Stimulated activated CD8-positive, alpha-beta memory T cell treated with anti-CD3 and anti-CD28 coated beads, Interleukin-15, amount 100 ng/mL, for 24 hours (primary cell): ENCODE measurements at places on chromosomes 12 and 14.

DNA sequence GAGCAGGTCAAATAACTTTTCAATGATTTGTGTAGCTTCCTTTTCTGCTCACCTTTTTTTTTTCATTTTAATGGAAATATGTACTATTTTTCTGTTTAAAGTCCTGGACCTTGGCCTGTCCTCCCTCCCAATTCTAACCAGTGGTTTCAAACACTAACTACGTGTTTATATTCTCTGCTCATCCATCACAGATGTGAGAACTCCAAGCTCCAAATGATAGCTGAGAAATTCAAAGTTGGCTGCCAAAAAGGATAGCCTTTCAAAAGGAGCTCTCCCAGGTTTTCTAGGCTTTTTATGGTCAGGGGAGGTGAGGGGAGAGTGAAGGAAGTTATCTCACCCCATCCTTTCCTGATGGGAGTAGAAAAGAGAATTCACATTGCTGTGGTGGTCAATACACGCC is 486.0 kb upstream of the TBX3 start:
- DNase-seq: no peak

- no peak for DNase-seq
Observed at GRCh38 chr14:23447361-23448350, 12.2 kb upstream of the MYH7 start.

GRCh38 chr14:57317248-57317833 is 48.6 kb downstream of the AP5M1 start:
- DNase-seq: peak; percentile 22

GRCh38 chr14:68124979-68125731 is 305.6 kb downstream of the RAD51B start:
- no peak for DNase-seq

GRCh38 chr12:125149160-125150108 is 84.2 kb downstream of the AACS start:
- no peak for DNase-seq

- no peak for DNase-seq
Observed at GRCh38 chr14:99600232-99600888, 3.6 kb downstream of the CCDC85C start.

- DNase-seq: no peak
Observed at GRCh38 chr14:92923744-92924103, 774 bp downstream of the CHGA start.

GRCh38 chr12:108234158-108234557 is 105.0 kb downstream of the CMKLR1 start:
- DNase-seq: no peak

DNA sequence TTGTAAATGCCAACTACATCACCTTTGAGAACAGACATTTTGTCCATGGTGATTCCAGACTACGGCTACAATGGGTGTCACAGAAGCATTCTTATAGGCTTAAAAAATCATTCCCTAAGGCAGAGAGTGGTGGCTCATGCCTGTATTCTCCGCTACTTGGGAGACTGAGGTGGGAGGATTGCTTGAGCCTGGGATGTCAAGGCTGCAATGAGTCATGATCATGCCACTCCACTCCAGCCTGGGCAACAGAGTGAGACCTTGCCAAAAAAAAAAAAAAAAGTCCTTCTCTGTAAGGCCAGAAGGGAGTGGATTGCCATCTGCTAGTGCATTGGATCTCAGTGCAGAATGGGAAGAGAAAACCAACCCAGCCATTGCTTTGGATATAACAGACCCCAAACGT is 522.5 kb downstream of the VRK1 start:
- DNase-seq: no peak

DNA sequence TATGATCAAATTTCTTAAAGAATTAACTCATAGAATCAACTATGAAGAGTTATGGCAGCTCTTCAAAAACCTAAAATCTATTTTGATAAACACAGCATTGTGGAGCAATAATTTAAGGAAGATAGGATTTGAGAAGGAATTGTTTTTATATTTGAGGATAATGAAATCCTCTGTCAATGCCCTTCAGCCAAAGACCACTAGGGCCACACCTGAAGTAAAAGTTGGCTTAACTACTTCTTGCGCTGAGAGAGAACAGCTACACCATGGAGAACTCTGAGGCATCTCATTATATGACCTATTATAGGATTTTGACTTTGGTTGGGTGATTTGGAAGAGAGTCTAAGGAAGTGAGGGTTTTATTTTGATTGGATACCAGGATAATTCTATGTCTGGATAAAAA is 237.2 kb downstream of the TMTC2 start:
- no peak for DNase-seq
